ENCODE measurements at places on chromosomes 6 and 20. TPM values are rescaled to one million over a fixed set of nuclear protein-coding genes. Genes with fewer than 3 reads are reported as not detected.

DNA sequence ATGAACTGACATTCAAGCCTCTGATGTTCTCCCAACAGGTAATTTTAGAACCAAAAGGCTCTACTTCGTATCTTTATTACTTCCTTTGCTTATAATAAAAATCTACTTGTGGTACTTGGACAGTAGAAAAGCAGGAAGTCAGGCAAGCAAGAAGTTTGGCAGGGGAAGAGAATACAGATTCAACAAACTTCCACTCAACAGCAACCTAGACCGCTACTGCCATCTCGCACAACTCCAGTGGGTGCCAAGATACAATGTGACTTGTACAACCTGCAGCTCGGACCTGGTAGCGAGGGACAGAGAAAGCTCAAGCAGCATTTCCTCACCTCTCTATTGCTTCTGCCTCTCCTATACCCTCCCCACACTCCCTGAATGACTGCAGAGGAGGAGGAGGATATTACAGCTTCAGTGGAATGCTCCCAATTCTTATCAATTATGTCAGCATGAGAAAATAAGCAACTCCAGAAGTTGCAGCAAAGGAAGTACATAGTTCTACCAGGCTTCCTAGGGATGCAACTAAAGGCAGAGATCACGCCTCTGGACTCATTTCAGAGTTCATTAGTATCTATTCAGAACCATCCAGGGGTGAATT lies 76.5 kb downstream of the MBOAT1 start:
- no peak for DNase-seq
- no peak overlapping the region for H3K27ac ChIP-seq
- H3K27me3 ChIP-seq, result no peaks in the 10 kb centered on the region
- H3K4me1 ChIP-seq, result no peaks in the 10 kb centered on the region
- no peak overlapping the region for H3K4me3 ChIP-seq

DNA sequence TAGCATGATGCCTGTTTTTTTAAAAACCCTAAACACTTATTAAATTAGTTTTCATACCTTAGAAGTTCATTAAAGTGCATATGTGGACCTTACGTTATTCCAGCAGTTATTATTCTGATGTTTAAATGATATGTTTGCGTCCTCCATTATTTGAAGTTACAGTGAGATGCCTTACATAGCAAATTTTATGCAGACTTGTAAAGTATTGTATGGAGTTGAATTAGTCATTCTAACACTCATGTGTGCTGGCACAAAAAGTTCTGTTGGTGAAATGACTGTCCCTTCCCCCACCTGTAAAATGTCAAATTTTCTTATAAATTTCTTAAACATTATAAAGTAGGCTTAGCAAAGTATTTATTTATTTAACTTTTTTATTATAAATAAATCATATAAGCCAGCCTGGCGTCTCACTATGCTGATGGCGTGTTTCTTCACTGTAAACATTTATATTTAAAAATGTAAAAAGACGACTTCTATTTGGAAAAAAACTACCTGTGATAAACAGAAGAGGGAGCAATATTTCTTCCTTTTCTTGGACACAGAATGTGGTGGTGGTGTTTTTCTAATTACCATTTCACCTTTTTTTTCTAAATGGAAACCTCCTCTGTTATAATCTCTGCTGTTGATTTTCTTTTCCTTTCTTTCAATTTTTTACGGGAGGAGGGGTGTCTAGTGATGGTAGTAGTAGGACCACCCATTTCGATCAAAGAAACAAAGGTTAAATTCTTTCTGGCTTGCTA lies 155.4 kb downstream of the RFPL4B start:
- no peak overlapping the region for H3K27ac ChIP-seq
- no peaks in the 10 kb centered on the region for H3K4me1 ChIP-seq
- no peaks in the 10 kb centered on the region for H3K36me3 ChIP-seq
- H3K4me3 ChIP-seq, result no peak overlapping the region

Gene TMC2
- total RNA-seq, result 0.15 TPM

Gene TSHZ2
- 59.6 TPM for total RNA-seq

- H3K4me3 ChIP-seq, result no peak overlapping the region
- DNase-seq, result no peak
- H3K27ac ChIP-seq, result no peak overlapping the region
Observed at GRCh38 chr6:2820415-2820814, 21.2 kb downstream of the SERPINB1 start.

Gene IL20RA
- total RNA-seq, result 1.6 TPM

Gene TCF15
- 1.1 TPM for total RNA-seq

Gene RTF2
- 58.0 TPM for total RNA-seq

GRCh38 chr6:54238396-54238795 lies 69.8 kb upstream of the TINAG start:
- H3K4me1 ChIP-seq, result no peaks in the 10 kb centered on the region
- DNase-seq, result no peak
- H3K4me3 ChIP-seq, result no peak overlapping the region

- H3K27me3 ChIP-seq, result no peaks in the 10 kb centered on the region
- H3K4me1 ChIP-seq, result no peaks in the 10 kb centered on the region
- no peak overlapping the region for H3K4me3 ChIP-seq
- no peak overlapping the region for H3K27ac ChIP-seq
- no peak for DNase-seq
Observed at GRCh38 chr6:54784011-54784410, 62.6 kb upstream of the FAM83B start.

Gene TAGAP
- total RNA-seq, result 4.1 TPM

DNA sequence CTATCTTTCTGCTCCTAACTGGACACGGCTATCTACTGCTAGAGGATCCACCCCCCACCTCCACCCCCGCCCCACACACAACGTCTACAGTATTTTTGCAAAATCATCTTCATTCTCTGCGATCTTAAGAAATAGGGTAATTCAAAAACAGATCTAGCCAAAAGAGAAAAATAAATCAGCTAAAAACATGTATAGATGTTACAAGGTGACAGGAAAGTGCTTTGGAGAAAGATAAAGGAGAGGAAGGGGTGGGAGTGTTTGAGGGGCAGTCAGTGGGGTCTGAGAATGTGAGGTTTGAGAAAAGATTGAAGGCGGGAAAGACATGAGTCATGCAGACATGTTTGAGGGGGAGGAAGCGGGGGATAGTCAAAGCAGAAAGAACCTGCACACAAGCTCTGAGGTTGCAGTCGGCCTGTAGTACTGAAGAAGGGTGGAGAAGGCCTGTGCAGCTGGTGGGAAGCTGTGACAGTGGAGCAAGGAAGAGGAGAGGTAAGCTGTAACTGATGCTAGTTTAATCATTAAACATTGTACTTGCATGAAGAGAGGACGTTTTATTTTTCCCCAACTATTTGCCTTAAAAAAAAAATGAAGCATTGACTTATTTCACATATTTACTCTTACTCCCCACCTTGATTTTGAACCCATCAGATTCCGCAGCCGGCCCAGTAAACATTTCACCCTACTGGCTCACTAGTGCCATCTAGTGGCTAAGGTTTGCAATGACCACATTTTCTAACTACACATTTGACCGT lies 332.6 kb downstream of the ADGRB3 start:
- DNase-seq, result peak; percentile 53
- H3K4me1 ChIP-seq, result no peaks in the 10 kb centered on the region
- no peak overlapping the region for H3K27ac ChIP-seq

GRCh38 chr6:16097382-16098171 lies 31.3 kb upstream of the MYLIP start:
- H3K27ac ChIP-seq, result no peak overlapping the region
- H3K36me3 ChIP-seq, result no peaks in the 10 kb centered on the region
- H3K4me3 ChIP-seq, result no peak overlapping the region
- H3K27me3 ChIP-seq, result no peaks in the 10 kb centered on the region
- DNase-seq, result no peak

DNA sequence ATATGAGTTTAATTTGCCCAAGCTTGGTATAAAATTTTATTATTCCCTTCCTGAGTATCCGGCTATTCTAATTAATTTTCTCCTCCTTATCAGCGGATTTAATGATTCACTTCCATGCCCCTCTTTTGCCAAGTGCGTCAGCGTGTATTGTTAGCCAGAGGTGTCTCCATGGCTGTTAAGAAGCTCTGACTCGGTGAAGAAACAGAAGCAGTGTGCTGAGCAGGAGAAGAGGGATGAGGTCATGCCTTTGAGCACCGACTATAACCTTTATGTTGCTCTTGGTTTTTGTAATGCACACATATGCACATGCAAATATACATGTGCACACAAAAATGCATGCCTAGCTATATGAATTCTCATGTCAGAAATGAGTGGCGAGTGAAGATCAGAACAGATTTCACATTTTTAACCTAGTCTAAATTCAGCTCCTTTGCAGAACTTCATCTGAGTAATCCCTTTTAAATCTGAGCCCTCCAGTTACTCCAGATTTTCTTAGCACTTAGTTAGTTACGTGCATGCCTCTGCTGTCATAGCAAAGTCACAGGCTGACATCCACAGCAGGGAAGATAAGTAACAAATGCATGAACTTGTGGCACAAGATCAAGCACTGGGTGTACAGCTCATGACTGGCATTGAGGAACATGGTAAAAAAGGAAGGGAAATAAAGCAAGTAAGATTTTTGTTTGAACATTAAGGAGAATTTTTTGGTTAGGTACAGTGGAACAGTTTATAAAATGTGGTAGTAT lies 24.3 kb downstream of the HTR1E start:
- no peak overlapping the region for H3K27ac ChIP-seq
- no peak overlapping the region for H3K4me3 ChIP-seq
- no peak for DNase-seq
- H3K27me3 ChIP-seq, result no peaks in the 10 kb centered on the region
- no peaks in the 10 kb centered on the region for H3K36me3 ChIP-seq

Measured in breast epithelium (tissue), 4 donors.